Tibial nerve (tissue), 4 donors: ENCODE measurements at places on chromosomes 13 and 19.

GRCh38 chr19:47778954-47779351, 450 bp downstream of the SELENOW start:
- peak; percentile 33 for DNase-seq

- DNase-seq, result no peak
These were observed 126.1 kb upstream of the KL start for GRCh38 chr13:32889986-32890565.

DNA sequence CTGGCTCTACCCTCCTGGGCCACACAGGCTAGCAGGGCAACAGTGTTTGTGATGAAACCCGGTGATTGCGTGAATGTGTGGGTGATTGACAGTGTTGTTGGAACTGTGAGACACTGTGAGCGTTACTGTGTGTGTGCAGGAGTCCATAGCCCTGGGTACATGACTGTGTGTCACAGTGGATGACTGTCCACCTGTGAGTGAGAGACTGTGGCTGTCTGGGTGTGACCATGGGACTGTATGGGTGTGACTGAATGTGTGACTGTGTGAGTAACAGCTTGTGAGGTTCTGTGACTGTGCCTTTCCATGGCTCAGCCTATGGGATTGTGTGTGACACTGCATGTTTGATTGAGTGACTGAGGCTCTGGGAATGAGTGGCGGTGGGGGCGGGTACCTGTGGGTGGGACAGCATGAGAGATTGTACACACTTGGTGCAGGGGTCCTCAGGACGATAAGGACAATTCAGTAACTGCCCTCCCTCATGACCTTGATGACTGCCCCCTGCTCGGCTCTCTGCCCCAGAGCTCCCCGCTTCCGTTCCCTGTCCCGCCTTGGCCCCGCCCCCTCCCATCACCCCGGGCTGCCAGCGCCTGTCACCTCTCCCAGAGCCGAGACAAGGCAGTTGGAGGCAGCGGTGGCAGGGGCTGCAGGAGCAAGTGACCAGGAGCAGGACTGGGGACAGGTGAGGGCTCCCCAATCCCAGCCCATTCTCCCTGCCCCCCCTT, at the start of gene GIPR:
Gene GIPR, plus strand, starts transcription at position 602 of the 722 bp plus-strand sequence. CDS start 1,300 bp downstream, outside the sequence.
- DNase-seq, result no peak

DNA sequence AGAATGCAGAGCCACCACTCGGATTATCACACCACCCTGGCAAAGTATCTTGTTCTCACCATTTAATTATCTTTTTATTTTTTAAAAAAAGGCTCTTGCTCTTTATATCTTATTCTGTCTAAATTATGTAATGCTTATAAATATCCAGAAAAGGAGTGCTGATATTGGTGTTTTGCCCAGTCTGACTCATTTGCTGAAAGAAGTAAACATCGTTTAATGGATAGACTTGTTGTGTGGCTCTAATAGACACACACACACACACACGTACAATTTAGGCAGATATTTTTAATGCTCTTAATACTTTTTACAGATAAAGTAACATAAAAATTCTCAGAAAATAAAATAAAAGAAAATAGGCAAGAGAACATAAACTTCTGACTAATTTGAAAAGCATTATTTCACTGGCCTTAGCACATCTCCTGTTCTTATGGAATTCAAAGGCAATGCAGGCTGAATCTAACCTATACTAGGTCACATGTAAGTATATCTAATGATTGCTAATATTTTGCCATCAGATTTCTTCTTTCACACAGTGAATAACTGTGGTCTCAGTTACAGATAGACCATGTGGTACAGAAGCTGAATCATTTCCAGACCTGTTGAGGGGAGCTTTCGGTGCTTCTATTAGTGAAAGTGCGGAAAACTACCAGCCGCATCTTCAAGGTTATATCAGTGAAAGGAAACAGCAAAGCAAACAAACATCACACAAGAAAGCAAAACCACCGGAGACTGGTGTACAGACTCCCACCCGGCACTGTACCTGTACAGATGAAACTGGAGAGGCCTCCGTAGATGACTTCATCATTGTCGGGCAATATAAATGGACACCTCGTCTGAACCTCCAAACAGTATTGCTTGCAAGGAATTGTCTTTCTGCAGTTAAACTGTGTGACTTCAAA, 642.1 kb upstream of the ARGLU1 start:
- DNase-seq, result no peak

DNA sequence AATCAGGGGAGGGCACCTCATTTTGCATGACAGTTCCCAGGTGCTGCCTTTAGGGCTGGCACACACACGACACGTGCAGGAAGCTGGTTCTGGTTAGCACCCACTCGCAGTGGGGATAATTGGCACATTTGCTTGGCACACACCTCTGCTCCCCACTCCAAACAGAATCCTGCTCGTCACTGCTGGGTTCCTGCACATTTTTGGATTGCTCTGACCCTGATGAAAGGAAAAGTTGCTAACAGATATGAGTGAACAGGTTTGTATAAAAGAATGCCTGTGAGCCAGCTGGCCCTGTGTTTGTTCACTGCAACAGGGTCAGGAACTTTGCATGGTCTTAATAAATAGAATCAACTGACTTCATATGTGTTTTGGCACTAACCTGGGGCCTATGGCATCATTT, 1500.4 kb downstream of the EFNB2 start:
- no peak for DNase-seq

DNA sequence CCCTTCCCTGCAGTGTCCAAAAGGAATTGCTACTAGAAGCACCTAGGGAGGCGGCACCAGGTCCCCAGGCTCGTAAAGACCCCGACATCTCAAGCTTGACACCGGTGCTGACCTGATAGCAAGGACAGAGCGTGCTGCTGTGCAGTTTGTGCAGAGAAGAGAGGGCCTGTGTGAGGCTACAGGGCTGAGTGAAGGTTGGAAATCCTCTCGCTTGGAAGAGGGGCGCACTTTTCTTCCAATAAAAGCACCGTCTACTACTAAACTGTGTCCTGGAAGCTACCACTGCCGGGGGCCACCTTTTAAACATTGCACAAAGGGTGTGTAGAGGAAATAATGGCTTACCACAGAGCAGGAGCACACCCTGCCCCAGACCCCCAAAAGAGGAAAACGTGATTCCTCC, 11.0 kb downstream of the TMEM272 start:
- DNase-seq, result no peak

DNA sequence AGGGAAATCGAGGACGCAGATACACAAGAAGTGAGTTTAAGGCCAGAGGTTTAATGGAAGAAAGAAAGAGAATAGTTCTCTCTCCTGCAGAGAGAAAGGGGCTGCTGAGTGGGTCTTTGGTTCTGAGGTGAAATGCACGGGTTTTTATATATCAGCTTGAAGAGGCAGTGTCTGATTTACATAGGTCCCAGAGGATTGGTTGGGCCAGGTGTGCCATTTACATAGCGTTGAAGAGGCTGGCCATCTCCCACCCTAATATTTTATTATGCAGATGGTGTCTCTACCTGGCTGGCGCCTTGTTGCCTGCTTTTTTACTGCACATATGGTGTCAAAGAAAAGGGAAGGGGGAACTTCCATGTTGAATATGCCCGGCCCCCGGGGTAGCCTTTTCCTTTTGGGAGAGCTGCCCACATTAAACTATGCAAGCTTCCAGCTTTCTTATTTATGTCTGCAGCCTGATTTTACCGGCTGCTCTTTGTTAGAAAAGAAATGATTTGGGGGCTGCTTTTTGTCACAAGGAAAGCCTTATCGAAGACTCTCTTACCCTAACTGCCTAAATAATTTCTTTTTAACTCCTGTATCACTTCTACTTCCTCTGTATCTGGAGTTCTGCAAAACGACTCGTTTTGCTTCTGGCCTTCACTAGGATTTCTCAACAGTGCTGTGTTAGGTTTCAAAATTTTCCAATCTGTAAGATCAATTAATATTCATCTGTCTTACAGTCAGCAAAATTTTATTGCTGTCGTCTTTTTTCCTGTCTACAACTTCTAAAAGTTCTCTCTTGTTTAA, 268.5 kb downstream of the B3GLCT start:
- no peak for DNase-seq

- no peak for DNase-seq
These were observed 117.4 kb downstream of the TNFRSF19 start for GRCh38 chr13:23687614-23688013.

- no peak for DNase-seq
These were observed 246.3 kb upstream of the TSHZ3 start for GRCh38 chr19:31595521-31595920.

DNA sequence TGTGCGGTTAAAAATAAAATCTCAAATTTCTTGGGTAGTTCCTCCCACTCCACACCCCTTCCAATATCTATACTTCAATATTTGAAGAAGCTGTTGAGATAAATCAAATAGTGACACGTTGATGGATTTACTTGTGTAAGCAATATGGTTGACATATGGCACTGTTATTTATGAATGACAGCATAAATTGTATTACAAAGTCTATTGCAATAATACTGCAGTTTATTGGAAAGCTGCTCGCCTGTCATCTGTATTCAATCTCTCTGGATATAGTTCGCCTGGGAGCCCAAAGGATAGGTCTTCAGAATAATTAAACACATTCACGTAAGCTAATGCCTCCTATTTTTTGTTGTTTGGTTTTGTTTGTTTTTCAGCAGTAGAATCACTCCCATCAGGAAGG, 5.0 kb upstream of the ZIC5 start:
- DNase-seq, result no peak

GRCh38 chr19:42301646-42302203, at the start of gene PRR19:
PRR19 (plus strand) TSS chr19:42302132; CDS start chr19:42309585, 7,453 bp downstream.
- no peak for DNase-seq
